ENCODE measurements at places on chromosomes 6 and 20.

- no peak for DNase-seq
Observed at GRCh38 chr6:73985891-73986290, 289.9 kb downstream of the CD109 start.

- no peak for DNase-seq
Observed at GRCh38 chr20:22241609-22242008, 342.8 kb downstream of the FOXA2 start.

- DNase-seq = no peak
Observed at GRCh38 chr6:137687818-137688217, 179.2 kb upstream of the TNFAIP3 start.

GRCh38 chr6:72741083-72741482 lies 119.2 kb downstream of the KCNQ5 start:
- no peak for DNase-seq

- DNase-seq = no peak
Observed at GRCh38 chr20:21241406-21241805, 61.7 kb upstream of the XRN2 start.

DNA sequence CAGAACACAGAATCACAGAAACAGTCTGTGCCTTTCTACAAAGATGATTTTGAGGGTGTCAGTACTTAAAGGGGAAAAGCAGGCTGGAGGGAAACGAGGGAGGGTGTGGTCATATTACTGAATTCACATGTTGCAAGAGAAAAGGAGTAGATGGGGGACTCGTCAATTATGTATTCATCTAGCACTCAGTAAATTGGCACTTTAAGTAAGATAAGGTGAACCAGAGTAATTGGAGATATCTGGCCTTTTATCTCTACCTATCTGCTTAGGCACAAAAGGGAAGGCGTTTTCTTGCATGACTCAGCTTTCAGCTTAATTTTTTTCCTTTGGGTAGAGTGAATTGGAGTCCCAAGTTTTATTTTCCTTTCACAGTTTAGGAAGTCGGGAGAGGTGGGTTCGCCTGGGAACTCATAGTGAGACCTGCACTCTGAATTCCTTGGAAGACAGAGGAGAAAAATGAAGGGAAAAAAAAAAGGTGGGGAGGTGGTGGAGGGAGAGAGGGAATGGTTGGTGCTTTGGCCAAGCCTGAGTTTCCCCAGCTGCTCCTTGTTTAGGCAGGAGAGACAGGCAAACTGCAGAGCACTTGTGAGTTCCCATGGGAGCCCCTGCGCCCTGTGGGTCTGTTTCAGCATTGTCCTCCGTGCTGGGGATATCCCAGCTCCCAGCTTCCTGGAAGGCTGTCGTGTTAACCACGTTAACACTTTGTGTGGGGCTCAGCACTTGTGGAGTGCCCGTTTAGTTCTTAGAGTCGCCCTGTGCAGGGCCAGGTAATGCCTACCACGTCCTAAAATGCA lies 19.7 kb upstream of the GTSF1L start:
- no peak for DNase-seq

DNA sequence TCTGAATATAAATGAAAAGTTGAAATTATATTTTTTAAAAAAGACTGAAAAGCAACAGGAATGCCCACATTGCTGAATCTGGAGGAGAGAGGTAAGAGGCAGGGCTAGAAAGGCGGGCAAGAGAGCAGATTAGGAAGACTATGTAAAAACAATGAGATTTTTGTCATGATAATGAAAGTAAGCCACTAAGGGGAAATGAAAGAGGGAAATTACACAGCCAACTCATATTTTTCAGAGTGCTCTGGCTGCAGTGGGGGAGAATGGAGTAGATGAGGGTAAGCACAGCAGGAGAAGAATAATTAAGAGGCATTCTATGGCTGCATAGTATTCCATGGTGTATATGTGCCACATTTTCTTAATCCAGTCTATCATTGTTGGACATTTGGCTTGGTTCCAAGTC lies 281.9 kb downstream of the PKHD1 start:
- DNase-seq = no peak

DNA sequence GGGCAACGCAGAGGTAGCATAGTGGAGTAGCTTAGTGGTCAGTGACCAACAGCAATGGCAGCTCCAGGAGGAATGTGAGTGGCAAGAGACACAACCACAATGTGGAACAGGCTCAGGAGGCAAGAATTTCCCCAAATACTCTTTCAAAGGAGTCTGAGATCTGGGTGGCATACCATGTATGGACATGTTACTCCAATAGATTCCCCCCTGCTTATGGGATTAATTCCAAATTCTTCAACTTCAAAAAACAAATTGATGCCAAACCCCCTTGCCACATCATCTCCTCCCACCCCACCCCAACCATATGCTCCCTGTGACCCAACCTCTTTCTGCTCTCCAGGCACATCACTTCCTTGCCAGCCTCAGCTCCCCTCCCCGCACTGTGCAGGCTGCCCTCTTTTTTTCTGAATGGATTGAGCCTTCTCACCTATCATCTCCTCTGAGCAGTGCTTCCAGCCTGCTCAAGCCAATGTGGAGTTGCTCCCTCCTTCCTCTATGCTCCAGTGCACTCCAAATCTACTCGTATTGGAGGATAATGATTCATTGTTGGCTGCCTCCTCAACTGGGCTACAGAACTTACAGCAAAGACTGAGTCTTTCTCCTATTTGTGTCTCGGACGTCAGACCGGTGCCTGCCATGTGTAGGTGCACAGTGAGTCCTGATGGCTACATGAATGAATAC lies 93.0 kb upstream of the CEP85L start:
- no peak for DNase-seq

DNA sequence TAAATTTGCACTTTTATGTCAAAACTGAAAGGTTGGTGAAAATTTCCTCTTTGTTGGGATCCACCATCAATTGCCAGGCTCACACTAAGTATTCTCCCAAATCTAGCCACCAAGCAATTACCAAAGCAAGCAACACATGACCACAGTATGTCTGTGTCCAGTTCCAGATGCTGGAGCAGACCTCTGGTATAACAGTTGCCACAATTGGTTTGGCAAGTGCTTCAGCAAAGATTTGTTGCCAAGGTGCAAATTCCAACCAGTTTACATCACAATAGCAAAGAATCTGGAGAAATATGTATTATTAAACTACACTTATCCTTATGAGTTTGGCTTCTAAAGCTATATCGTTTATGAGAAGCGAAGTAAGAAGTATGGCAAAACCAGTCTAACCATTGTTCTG lies 6.4 kb downstream of the GTF2H5 start:
- no peak for DNase-seq

GRCh38 chr20:10639077-10639736 lies 34.6 kb downstream of the JAG1 start:
- DNase-seq = no peak

DNA sequence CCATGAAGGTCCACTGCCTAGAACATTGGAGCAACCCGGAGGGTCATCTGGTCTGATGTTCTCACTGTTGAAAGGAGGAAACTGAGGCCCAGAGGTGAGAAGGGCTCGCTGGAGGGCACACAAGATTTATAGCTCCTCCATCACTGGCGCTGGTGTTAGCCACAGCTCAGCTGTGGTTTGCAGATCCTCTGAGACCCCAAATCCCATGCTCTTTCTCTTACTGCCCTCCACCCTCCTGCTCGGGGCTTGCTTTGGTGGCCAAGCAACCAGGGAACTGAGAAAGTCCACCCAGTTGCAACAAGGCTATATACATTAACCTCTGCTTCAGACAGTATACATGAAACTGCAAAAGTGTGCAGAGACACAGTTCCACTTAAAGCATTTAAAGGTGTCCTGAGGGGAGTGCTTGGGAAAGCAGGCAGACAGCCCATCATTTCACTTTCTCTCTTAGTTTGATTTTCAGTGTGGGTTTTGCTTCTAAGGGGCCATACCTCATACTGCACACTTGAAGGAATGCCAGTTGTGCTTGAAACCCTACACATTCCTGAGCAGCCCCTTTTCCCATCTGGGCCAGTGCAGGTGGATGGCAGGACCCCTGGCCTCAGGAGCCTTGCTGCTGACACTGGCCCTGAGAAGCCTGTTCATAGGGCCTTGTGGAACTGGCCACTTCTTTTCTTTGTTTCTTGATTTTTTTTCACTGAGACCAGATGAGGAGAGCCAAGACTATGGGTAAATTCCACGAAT lies 347.6 kb downstream of the CDC5L start:
- DNase-seq = no peak

- no peak for DNase-seq
Observed at GRCh38 chr6:80480421-80481157, 374.1 kb downstream of the BCKDHB start.

DNA sequence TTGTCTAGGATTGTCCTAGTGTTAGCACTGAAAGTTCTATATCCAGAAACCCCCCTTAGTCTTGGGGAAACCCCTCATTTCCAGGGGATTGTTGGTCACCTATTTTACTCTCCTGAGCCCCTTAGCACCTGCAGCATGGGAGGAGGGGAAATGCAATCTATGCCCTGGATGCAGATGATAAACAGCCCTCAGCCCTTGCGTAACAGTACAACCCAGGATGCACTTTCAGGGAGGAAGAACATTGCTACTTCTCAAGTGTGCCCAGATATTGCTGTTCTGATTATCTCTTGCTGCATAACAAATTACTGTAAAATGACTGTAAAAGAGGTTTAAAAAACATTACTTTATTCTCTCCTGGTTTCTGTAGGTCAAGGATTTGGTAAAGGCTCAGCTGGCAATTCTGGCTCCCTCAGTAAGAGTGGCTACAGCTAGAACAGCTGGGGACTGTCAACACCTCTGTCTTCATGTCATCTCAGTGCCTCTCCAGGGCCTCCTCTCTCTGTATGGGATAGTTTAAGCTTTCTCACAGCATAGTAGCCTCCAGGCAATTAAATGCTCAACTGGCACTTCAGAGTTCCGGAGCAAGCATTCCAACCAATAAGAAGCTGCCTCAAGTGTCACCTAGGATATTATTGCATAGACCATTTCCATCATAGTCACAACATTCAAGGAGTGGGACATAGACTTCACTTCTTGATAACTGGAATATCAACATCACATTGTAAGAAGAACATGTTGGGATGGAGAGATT lies 117.8 kb upstream of the FOXO3 start:
- no peak for DNase-seq

DNA sequence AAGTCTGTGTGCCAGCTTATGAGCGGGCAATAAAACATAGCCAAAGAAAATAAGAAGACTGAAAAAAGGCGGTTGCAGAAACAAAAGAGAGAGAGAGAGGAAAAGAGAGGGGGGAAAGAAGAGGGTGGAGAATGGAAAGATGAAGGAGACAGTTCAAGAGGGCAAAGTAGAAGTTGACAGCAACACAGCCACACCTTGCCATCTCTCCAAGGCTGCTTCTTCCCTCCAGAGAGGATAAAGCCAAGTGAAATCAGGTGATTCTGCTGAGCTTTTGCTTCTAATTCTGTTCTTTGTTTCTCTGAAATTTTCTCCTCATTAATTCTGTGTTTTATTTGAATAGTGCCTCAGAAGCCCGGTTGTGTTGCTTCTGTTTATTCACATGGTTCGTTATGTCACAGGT lies 48.5 kb downstream of the PTPRK start:
- no peak for DNase-seq

- DNase-seq = no peak
Observed at GRCh38 chr20:36121981-36122930, 32.3 kb upstream of the EPB41L1 start.

GRCh38 chr6:147177286-147177685 lies 26.9 kb upstream of the STXBP5 start:
- DNase-seq = no peak

GRCh38 chr20:47809161-47809960 lies 24.1 kb upstream of the SULF2 start:
- DNase-seq = no peak

- no peak for DNase-seq
Observed at GRCh38 chr20:23009636-23010035, 25.5 kb upstream of the SSTR4 start.

DNA sequence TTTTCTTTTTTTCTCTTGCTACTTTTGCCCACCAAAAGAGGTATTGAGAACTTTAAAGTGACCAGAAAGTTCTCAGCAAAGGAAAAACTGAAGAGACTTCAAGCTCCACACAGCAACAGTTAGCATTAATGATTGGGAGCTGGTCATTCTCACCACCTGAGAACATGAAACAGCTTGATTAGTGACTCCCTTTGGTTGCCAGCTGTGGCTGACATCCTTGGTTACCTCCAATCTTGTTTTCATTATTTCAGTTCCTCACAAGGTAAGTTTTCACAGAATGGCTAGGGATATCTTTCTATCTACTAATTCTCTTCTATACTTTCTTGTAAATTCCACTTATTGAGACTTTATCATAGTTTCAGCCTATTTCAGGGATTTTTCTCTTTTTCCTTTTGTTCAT lies 427.9 kb downstream of the QKI start:
- no peak for DNase-seq

GRCh38 chr6:84860920-84861319 lies 96.5 kb upstream of the TBX18 start:
- DNase-seq = no peak

DNA sequence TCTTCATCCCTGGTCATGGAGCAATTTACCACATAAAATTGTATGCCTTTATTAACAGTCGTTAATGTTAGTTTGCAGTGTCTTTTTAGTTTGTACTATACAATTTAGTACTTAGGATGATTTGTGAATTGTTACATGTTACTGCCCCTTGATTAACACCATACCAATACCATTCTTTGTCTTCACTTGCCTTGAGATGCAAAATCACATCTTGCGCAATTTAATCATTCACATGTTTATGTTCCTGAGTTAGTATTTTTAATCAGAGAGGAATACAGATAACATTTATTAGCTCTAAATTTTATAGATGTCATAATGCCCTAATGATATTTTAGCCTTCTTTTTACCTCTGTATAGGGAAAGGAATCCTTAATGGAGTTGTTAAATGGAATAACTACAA lies 114.1 kb downstream of the SCAF8 start:
- no peak for DNase-seq

DNA sequence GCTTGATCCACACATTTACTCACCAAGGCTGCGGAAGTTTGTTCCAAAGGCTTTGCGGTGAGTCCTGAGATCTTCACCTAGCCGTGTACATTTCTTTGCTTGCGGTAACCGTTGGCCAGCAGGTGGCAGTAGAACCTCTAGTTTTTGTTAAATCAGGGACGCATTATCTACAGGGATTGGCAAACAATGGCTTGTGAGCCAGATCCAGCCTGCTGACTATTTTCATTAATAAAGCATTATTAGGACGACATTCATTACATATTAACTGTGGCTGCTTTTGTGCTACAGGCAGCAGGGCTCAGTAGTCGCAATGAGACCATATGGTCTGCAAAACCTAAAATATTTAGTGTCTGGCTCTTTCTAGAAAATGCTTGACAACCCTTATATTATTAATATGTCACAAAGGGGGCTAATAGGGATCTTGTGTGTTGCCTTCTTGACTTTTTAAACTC lies 174.1 kb downstream of the DOK5 start:
- DNase-seq = no peak
